ENCODE measurements at places on chromosomes 1 and 21.

DNA sequence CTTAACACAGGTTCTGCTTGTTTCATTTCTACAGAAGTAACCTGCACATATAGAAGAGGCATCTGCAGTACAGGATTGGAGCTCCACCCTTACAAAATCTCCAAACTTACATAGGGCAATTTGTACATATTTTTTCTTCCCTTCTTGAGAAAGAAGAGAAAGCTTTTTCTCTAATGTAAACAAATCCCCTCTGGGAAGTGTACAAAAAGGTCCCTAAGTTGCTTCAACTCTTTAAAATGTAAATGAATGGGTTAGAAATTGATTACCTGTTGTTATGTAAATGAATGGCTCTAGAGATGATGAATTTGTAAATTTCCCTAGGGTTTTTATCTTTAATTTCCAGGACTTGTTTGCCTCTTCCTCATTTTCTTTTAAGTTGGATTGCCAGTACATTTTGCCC is 1183.7 kb downstream of the MRPL39 start:
- no peak for DNase-seq

- no peak for DNase-seq
Measured at GRCh38 chr1:204331275-204331674, 28.5 kb downstream of the PLEKHA6 start.

DNA sequence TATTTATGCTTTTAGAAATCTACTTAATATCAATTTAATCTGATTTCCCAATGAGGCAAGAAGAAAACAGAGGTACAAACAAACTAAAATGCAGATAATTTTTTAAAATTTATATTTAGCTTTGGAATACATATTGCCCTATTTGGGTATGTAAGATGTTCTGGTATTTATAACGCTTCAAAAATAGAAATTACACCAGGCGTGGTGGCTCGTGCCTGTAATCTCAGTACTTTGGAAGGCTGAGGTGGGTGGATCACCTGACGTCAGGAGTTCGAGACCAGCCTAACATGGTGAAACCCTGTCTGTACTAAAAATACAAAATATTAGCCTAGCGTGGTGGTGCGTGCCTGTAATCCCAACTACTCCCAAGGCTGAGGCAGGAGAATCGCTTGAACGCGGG is 13.3 kb downstream of the ITGB3BP start:
- DNase-seq = no peak

DNA sequence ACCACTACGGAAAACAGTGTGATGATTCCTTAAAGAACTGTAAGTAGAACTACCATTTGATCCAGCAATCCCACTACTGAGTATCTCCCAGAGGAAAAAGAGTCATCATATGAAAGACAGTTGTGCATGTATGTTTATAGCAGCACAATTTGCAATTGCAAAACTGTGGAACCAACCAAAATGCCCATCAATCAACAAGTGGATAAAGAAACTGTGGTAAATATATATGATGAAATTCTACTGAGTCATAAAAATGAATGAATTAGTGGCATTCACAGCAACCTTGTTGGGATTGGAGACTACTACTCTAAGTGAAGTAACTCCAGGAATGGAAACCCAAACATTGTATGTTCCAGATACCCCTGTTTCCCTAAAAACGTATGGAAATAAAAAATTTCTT is 337.0 kb upstream of the PTBP2 start:
- no peak for DNase-seq

DNA sequence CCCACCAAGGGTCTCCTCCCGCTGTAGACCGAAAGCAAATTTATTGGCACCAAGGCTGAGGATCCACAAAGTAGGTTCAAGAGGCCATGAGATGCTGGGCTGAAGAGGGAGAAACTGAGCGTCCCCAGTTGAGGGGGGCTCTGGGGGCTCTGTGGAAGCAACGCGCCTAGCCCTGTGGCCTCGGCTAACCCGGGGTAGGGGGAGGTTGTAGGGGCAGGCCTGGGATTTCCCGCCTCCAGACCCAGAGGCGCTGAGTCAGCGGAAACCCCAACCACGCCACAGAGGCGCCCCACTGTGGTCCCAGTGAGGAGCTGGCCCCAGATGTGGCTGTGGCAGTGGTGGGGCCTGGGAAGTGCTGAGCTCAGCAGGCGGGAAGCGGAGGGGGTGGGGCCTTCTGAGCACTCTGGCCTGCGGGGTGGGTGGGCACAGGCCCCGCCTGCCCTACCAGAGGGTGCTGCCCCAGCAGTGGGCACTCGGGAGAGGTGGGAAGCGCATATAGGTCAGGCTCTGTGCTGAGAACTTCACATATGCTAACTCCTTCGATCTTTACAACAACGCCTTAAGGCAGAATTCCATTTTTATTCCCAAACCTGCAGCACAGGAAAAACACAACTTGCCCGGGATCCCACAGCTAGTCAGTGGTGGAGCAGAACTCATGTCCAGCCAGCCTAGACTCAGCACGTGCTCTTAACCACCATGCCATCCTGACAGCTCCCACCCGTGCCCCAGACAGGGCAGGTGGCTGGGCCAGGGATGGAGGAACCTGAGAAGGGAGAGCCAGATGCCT is 1.5 kb upstream of the COL16A1 start:
- peak; percentile 32 for DNase-seq

DNA sequence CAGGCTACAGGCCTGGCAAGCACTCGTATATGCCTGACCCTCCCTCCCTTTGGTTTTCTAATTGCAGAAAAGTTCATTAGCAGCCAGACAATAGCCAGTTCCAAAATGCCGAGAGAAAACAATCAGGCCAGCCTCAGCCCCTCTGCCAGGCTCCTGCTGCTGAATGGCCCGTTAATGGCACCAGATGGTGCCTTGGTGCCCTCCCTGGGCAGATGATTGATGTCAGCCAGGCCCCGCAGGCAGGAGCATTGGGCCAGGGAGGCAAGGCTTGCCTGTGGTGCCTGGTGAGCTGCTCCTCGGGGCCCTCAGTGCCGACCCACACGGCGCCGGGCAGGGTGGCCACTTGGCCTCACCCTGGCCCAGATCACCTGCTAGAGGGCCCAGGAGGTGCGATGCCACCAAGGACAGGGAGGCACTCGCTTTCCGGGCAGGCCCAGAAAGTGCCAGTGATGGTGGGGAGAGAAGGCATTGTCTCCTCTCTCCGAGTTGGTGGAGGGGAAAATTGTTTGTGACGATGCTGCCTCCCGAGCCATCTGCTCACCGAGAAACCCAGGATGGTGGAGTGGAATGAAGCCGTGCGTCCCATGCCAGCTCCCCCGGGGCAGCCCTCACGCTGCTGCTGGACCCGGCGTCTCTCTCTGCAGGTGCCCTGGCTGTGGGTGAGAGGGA is 28.1 kb downstream of the QSOX1 start:
- no peak for DNase-seq

DNA sequence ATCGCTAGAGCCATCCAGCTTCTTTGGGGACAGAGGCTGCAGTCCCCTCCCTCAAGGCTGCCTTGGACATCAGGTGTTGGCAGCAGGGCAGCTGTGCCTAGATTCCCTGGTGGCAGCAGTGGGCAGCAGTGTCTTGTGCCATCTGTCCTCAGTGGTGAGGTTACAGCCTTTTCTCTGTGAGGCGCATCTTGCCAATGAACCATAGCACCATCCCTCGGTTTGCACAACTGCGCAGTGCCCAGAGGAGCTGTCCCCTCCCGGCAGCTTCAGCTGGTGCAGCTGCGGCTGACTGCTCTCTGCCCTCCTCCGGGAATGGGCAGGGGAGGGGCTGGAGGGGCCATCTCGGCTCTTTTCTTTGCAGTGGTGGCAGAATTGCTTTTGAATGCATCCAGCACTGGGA is 59.0 kb upstream of the C8B start:
- DNase-seq = no peak

DNA sequence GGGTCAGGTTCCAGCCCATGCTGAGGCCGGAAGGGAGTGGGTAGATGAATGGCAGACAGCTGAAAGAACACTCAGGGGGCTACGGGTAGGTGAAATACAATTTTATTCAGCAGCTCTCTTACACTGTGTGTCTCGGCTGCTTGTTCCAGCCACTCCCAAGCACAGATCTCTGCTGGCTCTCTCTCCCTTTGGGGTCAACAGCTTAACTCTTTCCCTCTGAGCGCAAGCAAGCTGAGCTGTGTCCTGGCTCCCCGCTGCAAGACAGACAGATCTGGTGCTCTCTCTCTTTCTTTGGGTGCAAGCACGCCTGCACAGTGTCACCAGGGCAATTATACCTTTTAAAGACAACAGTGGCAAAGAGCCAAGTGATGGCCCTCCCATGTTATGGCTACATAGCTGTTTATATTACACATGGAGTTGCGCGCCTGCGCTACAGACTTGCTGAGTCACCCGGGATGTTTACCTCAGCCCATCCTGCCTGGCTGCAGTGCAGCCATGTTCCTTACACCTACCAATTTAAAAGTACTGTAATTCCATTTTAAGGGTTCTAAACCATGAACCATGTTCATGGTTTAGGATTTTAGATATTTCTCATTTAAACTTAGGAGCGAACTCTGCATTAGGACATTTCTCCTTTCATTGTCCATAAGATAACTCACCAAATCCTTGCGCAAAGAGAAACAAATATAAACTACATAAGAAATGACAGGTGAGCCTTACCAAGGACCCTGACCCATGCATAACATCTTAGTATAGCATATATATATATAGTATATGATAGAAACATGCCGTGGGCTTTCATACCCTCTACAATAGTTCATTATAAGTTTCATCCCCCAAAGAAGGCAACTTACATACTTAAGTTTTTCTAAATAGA is 396.5 kb downstream of the SMYD3 start:
- no peak for DNase-seq

DNA sequence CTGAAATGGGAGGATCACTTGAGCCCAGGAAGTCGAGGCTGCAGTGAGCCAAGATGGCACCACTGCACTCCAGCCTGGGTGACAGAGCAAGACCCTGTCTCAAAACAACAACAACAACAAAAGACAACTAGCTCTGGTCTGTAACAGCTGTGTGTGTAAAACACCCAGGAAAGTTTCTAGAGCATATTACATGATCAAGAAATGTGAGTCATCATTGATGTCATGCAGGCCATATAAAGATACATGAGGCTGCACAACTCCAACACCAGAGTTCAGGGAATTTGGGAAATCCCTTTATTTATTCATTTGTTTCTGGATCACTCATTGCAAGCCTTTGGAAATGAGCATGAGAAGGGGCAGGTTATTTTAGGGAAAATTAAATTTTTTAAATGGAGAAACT is 50.3 kb upstream of the CTPS1 start:
- no peak for DNase-seq

GRCh38 chr1:107389410-107390396 is 248.9 kb downstream of the NTNG1 start:
- DNase-seq = no peak

DNA sequence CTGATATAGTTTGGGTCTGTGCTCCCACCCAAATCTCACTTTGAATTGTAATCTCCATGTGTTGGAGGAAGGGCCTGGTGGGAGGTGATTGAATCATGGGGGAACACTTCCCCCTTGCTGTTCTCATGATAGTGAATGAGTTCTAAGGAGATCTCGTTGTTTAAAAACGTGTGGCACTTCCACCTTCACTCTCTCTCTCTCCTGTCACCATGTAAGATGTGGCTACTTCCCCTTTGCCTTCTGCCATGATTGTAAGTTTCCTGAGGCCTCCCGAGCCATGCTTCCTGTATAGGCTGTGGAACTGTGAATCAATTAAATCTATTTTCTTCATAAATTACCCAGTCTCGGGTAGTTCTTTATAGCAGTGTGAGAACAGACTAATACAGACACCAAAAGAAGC is 40.4 kb downstream of the FRRS1 start:
- DNase-seq = no peak

DNA sequence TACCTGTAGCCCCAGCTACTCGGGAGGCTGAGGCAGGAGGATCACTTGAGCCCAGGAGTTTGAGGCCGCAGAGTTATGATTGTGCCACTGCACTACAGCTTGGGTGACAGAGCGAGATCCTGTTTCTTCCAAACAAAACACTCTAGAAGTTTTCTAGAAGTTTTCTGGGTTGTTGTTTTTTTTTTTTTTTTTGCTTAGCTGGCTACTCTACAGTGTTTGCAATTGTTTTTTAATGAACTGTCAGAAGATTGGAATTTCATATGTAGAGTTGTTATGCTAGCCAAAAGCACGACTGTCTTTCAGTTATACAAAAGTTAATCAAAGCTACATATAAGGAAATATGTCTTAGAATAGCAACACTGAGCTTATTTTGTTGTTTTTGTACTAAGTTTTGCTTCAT is 30.9 kb upstream of the NEXN start:
- DNase-seq = no peak

DNA sequence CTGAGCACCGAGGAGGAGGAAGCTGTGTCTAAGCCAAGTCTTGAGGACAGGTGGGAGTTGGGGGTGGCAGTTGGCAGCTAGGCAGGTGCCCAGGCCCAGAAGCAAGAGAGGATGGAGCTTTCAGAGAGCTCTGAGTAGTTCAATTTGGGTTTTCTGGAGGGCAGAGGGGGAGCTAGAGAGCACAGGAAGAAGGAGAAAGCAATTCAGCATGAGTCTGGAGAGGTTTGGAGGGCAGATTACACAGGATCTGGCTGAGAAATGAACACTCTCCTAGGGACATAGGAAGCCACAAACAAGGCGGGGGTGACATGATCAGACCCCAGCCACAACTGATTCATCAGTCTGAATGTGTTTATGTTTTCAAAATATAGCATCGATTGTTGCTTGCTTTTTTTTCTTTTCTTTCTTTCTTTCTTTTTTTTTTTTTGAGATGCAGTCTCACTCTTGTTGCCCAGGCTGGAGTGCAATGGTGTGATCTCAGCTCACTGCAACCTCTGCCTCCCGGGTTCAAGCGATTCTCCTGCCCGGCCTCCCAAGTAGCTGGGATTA is 23.8 kb downstream of the PTPRF start:
- DNase-seq = no peak

GRCh38 chr1:110846861-110847260 is 26.1 kb upstream of the CD53 start:
- no peak for DNase-seq

All from breast epithelium (tissue), 4 donors.